ENCODE measurements at places on chromosomes 13 and 19.

DNA sequence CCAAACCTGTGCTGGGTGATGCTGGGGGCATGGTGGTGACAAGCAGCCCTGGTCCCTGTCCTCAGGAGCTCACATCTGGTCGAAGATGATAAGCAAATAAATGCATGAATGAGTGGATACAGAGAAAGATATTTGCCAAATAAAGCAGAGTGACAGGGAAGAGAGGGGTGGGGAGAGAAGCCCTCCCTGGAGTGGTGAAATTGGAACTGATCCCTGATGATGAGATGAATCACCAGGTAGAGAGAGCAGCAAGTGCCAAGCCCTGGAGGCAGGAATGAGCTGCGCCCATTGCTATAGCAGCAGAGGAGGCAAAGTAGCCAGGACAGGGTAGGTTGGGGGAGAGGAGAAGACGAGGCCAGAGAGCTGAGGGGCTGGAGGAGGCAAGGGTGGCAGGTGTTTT is 13.7 kb downstream of the FXYD5 start:
- no peak for DNase-seq

DNA sequence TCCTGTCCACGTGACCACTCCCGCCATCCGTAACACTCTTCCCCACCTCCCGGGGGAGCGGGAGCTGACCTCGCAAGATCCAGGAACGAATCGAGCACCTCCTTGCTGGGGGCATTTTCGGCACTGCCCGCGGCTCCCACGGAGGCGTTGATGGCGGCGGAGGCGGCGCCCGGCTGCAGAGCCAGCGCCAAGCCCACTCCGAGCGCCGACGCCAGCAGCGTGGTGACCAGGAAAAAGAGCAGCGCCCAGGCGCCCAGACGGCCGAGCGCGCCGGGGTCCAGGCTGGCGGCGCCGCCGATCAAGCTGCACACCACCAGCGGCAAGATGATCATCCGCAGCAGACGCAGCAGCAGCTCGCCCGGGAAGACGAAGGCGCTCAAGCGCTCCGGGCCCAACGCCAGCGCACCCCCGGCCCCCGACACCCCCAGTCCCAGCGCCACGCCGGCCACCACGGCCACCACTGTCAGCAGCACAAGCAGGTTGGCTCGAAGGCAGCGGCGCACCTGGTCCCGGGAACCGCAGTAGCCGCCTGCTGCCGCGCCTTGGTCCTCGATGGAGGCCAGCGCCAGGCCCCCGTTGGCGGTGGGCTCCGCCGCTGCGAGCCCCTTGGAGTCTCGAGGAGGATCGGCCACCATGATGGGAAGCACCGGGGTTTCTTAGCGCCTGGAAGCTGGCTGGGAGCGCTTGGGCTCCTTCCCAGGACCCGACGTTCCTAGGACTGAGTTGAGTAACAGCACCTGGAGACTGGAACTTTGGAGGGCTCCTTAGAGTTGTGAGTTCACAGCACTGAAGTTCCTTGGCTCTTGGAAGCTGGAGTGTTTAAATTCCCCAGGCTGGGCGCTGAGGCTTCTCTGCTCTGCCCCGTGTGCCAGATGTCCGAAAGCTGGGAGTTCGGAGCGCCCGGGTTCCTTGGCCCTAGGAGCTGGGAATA is 798 bp downstream of the SLC1A5 start:
- peak; percentile 45 for DNase-seq

GRCh38 chr19:1267477-1268225 is 1.5 kb upstream of the CIRBP start:
- no peak for DNase-seq

DNA sequence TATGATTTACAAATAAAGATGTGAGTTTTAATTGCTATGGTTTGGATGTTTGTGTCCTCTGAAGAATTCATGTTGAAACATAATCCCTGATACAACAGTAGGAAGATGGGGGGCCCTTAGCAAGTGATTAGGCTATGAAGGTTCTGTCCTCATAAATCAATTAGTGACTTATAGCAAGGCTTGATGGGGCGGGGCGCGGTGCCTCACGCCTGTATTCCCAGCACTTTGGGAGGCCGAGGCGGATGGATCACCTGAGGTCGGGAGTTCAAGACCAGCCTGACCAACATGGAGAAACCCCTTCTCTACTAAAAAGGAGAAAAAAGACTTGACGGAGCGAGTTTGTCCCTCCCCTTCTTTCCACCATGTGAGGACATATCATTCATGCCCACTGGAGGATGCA is 2486.5 kb upstream of the PCDH20 start:
- DNase-seq = no peak

- DNase-seq = no peak
Observed at GRCh38 chr13:35736876-35737275, 260.4 kb upstream of the MAB21L1 start.

- no peak for DNase-seq
Observed at GRCh38 chr13:97844151-97844550, 109.3 kb upstream of the IPO5 start.

DNA sequence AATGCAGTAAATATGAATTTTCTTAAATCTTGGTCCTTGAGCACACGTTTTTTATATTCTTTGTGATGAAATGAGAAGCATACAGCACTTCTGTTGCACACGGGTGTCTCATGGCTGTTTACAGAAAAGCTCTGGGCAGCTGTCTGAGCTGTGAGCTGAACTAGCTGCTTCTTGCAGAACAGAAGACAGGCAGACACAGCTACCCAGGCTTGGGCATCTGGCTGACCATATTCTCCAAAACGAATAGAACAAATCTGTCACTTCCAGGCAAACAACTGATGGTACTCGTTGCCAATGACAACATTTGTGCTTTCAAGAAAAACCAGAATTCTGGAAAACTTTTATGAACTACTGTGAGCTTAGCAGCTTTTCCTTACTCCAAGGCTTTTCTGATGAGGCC is 16.2 kb downstream of the PCID2 start:
- no peak for DNase-seq

DNA sequence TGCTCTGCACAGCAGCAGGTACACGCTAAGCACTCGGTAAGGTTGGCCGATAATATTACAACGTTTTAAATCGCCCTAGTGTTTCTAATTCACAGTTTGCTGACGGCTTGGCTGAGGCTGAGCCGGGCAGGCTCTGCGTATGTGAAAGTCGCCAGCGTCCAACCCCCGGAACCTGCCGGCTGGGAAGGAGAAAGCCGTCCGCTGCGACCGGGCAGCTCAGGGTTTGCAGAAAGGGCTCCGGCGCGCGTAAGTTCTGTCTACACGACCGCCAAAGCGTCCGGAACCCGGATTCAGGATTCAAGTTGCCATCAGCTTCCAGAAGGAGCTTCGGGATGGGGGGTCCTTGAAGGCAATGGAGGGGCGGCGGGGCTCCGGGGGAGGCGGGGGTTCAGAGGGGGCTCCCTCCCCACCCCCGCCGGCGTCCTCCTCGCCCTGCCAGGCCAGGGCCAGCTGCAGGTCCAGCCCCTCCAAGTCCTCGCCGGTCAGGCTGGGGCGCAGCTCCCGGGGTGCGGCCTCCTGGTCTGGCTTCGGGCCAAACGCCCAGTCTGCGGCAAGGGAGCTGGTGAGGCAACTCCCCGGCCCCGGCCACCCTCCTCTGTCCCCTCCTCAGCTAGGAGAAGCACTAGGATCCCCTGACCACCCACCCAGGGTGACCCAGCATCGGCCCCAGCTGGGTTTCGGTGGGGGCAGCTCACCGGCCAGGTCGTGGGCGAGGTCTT is 575 bp downstream of the SMIM44 start:
- no peak for DNase-seq

DNA sequence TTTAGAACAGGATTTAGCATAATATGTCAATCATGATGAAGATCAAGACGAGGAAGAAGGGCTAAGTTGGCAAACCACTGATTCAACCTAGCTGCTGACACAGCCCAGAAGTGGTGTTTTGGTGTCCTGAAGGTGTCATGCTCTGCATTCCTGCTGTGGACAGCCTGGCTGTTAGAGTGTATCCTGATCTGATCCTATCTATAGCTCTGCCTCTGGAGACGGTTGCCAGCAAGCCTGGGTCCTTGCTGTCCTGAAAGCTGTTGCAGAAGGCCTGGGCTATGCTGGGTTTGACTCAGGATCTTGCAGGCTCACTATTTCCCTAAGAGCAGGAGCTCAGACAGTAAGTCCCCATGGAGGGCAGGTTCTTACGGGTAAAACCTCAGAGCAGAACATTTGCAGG is 416.4 kb downstream of the TSHZ3 start:
- no peak for DNase-seq

Data from GM12865 (cell line).